ENCODE measurements at places on chromosomes 3 and 15.
A peak's percentile ranks its signal among the peaks of the same experiment; 100 is the strongest.

DNA sequence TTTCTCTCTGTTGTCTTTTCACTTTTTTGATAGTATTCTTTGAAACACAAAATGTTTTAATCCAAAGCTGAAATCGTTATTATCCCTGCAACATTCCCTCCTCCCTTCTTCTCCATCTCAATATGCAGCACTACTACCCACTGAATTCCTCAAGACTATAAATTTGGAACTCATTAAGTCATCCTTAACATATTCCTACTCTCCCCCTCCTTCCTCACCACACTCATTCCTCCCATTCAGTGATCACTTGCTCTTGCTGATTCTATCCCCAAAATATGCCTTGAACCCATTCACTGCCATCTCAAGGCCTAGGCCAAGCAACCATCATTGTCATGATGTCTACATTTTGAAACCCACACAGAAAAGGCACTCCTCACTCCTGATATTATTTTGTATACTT, 2.4 kb upstream of the PIK3R4 start:
- DNase-seq: peak; percentile 8

- no peak for DNase-seq
These were observed 13.9 kb upstream of the C15orf61 start for GRCh38 chr15:67506775-67507747.

GRCh38 chr3:13378155-13378554, 42.0 kb downstream of the NUP210 start:
- peak; percentile 18 for DNase-seq

DNA sequence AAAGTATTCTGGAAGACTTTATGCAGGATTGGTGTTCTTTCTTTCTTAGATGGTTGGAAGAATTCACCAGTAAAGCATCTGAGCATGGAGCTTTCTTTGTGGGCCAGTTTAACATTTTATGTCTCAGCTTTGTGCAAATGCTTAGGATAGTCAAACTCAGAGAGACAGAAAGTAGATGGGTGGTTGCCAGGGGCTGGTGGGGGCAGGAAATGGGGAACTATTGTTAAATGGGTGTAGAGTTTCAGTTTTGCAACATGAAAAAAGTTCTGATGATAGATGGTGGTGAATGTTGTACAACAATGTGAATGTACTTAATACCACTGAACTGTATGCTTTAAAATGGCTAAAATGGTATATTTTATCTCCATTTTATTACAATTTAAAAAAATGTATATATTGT, 24.8 kb downstream of the SPCS1 start:
- DNase-seq: no peak

GRCh38 chr3:181796641-181797040, 84.9 kb downstream of the SOX2 start:
- no peak for DNase-seq

GRCh38 chr3:73516631-73517030, 108.1 kb downstream of the PDZRN3 start:
- no peak for DNase-seq

GRCh38 chr3:113223475-113224281, 12.3 kb downstream of the BOC start:
- no peak for DNase-seq

DNA sequence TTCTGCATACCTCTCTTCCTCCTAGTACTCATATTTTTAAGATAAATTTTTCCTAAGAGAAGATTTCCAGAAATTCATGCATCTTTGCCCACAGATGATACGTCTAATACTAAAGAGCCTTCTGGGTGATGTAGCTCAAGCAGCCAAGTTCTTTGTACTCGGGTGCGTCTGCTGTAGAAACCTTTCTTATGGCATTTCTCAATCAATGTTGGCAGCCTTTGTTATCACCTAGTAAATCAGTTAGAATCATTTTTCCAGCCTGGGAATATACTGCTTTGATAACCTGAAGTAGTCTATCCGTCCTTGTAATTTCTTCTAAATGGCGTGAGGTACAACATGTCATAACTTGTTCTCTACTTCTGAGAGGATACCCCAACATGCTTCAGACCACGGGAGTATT, 104.5 kb downstream of the GOLIM4 start:
- no peak for DNase-seq

GRCh38 chr15:85316244-85316934, 64.0 kb upstream of the AKAP13 start:
- peak; percentile 87 for DNase-seq

GRCh38 chr3:153614563-153614962, 452.5 kb downstream of the RAP2B start:
- no peak for DNase-seq

DNA sequence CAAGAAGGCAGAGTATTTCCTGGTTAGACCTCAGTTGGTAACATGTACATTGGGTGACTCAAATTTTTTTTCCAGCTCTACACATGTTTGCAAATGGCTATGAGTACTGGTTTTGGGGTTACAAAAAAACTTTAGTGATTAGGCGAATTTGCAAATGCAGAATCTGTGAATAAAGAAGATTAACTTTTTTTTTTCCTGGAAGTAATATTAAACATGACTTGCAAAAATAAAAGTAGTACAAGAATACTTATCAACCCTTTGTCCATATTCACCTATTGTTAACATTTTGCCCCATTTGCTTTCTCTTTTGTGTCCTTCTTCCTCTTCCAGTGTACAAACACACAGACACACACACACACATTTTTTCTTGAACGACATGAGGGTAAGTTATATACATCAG, 47.6 kb upstream of the RYK start:
- DNase-seq: no peak

GRCh38 chr15:64464276-64465005, 4.1 kb downstream of the ZNF609 start:
- no peak for DNase-seq

DNA sequence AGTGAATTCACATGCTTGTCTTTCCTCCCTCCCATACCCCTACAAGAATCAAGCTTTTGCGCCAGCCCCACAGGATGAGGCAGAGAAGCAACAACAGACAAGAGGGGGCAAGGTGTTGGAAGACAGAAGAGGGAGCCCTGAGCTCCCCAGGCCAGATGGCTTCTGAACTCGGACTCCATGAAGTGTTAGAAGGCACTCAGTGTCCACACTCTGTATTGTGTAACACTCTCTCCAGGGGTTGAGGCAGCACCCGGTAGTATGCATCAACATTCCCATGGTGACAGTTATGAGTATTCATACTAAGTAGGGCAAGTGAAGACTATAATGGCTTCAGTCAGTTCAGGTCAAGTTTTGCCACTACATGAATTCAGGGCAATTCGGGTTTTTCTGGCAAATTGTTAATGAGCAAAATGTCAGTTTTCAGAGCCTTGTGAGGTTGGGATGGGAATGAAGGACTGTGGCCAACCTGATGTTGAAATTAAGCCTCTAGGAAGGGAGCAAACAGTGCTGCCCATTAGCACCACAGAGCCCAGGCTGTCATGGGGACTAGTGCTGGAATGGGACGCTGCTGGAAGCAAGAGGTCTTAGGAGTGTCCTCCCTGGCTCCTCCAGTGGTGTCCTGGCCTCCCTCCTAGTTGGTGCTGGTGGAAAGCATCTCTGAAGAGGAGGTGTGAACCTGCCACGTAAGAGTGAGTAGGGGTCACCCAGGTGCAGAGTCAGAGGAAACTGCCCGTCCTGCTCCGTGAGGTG, 79.4 kb downstream of the KLF15 start:
- no peak for DNase-seq

GRCh38 chr15:89542369-89542768, 32.9 kb upstream of the TICRR start:
- no peak for DNase-seq

DNA sequence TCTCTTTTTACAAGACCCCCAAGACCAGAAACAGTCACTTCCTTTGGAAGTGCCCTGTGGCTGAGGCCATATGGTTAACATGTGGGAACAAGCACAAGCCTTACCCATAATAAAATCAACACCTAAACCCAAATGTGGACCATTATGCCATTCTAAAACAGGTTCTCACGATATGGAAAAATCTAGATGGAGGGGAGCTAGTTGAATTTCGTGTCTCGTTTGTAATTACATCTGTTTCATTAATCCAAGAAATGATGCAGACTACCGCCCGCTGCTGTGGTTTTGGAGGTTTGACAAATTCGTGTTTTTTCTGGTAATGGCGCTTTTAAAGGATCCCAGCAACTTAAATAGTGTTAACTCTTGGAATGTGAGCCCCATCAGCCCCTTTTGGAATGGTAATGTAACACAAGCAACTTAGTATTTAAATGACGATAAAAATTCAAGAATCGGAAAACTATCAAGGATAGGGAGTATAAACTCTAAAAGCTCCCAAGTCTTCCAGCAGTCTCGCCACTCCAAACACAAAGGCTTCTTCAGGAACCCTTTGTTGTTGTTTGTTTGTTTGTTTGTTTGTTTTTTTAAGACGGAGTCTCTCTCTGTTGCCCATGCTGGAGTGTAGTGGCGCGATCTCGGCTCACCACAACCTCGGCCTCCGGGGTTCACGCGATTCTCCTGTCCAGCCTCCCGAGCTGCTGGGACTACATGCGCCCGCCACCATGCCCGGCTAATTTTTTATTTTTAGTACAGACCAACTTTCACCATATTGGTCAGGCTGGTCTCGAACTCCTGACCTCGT, 1.1 kb downstream of the CNBP start:
- DNase-seq: peak; percentile 51

DNA sequence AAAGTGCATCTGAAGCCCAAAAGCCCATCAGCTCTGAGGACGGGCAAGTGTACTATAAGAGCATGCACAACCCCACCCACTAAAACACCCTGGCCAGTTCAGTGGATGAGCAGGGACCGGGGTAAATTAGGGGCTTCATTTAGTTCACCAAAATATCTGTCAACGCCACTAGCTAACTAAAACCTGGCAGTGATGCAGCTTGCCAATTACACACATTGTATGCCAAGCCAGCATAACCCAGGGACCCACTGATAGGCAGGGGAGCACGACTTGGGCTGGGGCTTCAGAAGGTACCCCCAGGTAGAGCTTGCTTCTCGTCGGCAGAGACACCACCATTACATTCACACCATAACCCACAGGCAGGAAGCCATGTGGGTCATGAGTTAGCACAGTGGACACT, 47.0 kb downstream of the PTPN23 start:
- no peak for DNase-seq

DNA sequence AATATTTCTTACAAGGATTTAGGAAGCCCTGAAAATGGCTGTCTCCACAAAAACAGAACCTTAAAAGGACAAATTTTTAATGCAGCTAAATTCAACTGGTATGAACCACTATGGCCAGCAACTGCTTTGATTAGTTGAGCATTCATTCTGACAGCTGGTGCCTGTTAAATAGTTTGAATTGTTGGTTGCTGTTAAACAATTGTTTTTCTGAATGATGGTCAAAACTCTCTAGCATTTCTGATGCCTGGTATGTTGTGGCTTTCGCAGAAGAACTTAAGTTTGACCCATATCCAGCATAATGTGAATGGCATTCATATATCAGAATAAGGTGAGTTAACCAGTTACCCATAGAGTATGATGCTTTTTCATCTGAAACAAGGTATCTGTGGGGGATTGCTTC, 138.4 kb downstream of the MEIS2 start:
- no peak for DNase-seq

DNA sequence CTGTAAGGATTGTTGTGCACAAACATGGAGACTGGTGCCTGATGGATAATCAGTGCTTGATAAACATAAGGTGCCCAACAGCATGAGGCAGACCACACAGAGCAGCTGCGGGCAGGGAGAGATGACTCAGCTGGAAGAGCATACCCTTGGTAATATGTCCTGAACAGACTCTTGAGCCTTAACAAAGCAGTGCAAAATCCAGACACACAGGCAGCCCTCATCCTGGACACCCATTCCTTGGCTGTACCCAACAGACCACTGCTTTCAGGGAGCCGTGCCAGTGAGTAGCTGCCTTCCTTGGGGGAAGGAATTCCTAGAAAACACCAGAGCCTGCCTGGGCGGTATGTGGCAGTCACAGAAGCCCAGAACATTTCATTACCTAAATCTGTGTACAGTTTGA, 156.2 kb downstream of the CLSTN2 start:
- DNase-seq: no peak

DNA sequence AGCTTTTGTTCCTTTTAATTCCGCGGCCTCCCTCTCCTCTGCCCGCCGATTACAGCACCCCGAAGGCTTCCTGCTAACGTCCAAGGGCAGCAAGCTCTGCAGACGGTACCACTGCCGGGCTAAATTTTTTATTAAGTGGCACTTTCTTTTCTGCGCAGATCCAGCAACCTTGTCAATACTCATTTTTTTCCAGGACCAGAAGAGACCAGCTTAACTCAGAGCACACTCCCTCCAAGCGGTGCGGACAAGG, 542 bp upstream of the MEIS2 start:
- DNase-seq: no peak

DNA sequence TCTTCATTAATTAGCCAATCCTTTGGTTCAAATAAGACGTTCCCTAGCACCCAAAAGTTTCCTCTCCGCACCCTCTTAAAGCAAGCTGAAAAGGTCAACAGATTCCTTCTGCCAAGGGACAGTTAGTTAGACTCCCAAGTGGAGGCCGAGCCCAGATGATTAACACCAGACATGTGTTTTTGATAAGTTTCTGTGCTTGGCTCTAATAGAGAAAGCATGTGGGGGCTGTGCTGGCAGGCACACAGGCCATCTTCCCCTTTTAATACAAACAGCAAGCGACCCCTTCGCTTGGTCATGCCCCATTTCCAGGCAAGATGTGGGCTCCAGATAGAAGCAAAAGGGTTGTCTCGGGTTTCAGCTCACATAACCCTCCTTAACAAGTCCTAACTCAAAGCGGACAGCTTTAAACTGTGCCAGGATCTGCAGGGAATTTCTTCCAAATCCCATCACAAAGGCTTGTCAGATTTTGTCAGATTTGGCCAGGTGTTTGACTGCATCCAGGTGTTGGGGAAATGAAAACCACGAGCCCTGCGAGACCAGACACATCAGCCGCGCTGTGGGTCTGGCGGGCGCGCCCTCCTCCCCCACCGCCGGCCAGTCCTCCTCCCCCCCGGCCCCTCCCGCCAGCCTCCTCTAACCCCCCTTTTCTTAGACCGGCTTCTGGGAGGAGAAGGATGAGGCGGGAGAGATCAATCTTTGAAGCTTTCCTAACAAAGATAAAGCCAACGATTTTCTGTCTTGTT, 3.3 kb downstream of the HES1 start:
- DNase-seq: peak; percentile 86

GRCh38 chr3:184022323-184022722, 4.6 kb upstream of the ABCC5 start:
- no peak for DNase-seq

- peak; percentile 78 for DNase-seq
These were observed 41.1 kb downstream of the LYZL4 start for GRCh38 chr3:42369304-42369703.

- no peak for DNase-seq
These were observed 63.4 kb downstream of the PPARG start for GRCh38 chr3:12352253-12352652.

GRCh38 chr3:182861348-182861747, 68.0 kb downstream of the ATP11B start:
- no peak for DNase-seq

GRCh38 chr3:113214917-113215595, 3.7 kb downstream of the BOC start:
- no peak for DNase-seq

DNA sequence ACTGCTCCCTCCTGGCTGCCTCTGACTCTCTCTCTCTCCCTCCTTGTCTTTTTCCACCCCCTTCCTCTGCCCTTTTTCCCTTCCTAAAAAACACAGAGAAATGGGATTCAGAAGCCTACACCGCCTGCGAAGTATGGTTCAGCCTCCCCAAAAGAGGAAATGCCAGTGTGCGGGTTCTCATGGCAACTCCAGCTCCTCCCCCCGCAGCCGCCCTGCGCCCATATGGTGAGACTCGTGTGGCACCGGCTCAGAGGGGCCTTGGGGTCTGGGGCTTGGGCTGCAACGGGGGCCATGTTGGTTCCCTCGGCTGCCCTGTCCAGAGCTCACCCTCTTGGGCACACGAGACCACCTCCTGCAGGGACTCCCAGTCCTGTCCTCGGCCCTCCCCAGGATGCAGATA, 23.6 kb upstream of the LINGO1 start:
- DNase-seq: no peak

GRCh38 chr3:166451997-166452396, 614.8 kb upstream of the BCHE start:
- no peak for DNase-seq

Data from eye (tissue), 1 donor.